Hepatocyte (in vitro differentiated cells): ENCODE measurements at places on chromosomes 7 and 10. TPM values are rescaled to one million over a fixed set of nuclear protein-coding genes. Genes with fewer than 3 reads are reported as not detected.
A peak's percentile ranks its signal among the peaks of the same experiment; 100 is the strongest.

GRCh38 chr10:4809156-4809555 lies 16.9 kb upstream of the AKR1E2 start:
- peak; percentile 10 for DNase-seq

- no peak for DNase-seq
Observed at GRCh38 chr10:89954061-89954460, 252.7 kb downstream of the KIF20B start.

- DNase-seq: peak; percentile 11
Observed at GRCh38 chr10:20891338-20891714, 5.8 kb downstream of the NEBL start.

DNA sequence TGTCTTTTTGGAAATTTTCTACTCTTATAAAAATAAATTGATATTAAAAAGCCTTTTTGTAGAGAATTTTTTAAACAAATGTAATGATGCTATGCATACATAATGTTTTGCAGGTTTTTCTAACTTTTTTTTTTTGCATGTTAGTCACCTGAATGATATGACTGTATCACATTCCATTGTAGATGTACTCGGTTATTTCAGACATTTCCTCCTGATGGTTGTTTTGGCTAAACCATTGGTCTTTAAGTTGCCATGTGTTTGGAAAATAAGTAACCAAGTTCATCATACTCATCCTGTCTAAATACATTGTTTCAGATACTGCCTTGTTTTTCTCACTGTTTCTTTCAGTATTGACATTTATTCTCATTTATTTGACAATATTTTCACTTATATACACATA lies 25.8 kb downstream of the NHLRC2 start:
- no peak for DNase-seq

DNA sequence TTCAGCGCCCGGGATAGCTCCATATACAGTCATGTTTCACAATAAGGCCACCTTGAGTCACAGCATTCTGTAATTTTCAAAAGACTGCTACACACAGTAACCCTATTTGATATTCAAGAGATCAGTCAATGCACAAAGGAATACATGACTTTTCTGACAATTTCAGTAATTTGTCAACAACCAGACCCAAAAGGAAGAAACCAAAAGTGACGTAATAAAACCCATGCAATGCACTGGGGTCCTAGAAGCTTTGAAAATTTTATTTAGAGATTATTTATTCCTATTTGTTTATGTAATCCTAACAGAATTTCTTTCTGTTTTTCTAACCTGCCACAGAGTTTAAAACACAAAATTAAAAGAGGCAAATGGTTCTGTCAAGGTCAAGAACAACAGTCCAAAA lies 421.2 kb downstream of the DPP6 start:
- no peak for DNase-seq

DNA sequence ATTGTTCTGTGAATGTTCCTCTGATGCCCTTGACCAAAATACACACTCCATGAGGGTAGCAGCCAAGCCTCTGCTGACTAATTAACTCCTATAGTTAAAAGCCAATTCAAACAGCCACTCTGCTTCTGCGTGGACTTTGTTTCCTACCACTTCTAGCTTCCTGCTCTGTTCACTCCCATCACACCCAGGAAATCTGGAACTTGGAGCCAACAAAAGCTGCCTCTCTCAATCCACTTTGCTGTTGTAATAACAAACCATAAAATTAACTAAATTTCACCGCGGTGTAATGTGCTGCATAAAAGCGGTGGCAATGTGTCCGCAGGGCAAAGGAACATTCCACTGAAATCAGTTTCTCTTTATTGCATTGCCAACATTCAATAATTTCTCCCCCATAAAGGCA lies 239.5 kb downstream of the PLXNA4 start:
- DNase-seq: peak; percentile 21

GRCh38 chr10:68153473-68154210 lies 44.4 kb downstream of the MYPN start:
- DNase-seq: peak; percentile 85

PCLO gene
- polyA plus RNA-seq: 1.3 and 2.8 TPM in 2 replicates

PON1 gene
- polyA plus RNA-seq: 42.2 and 62.3 TPM in 2 replicates

SRI gene
- 213 and 228 TPM in 2 replicates for polyA plus RNA-seq

GRCh38 chr7:150965273-150965830 lies 12.8 kb downstream of the KCNH2 start:
- no peak for DNase-seq

DNA sequence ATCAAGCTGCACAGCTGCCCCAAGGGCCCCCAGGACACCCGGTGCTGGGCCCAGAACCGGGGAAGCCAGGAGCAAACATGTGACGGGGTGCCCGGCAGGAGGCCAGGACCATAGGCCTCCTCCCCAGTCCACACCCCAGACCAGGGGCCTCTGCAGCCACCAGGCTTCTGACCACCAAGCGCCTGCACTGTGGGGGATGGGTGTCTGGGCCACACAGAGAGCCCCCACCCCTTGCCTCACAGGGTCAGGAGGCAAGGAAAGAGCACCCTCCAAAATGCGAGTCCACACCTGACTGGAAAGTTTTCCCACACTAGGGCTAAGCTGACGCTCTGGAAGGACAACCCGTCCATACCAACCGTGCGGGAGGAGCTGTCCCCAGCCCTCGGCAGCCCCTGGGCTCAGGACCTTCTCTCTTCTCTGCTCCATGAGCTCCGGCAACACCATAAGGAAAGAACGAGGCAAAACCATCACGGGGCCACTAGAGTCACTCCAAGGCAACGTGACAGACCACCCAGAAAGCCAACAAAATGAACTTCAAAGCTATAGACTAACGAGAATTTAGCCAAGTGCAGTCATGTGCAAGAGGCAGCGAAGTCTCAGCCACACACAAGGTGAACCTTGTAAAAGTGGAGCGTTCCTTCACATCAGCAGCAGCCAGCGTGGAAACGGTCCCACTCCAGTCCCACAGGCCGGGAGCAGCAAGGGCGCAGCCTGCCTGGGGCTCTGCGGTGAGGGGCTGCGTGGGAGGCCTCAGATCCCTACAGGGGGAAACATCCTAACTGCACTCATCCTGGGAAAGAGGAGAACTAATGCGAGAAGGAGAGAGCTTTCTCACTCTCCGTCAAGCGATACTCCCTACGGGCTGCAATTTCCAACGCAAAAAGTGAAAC lies 5.1 kb downstream of the STK32C start:
- DNase-seq: no peak

SUGCT gene
- polyA plus RNA-seq: 5.0 and 5.1 TPM in 2 replicates

GRCh38 chr10:96456296-96456840 lies 57.4 kb downstream of the TLL2 start:
- no peak for DNase-seq

DNA sequence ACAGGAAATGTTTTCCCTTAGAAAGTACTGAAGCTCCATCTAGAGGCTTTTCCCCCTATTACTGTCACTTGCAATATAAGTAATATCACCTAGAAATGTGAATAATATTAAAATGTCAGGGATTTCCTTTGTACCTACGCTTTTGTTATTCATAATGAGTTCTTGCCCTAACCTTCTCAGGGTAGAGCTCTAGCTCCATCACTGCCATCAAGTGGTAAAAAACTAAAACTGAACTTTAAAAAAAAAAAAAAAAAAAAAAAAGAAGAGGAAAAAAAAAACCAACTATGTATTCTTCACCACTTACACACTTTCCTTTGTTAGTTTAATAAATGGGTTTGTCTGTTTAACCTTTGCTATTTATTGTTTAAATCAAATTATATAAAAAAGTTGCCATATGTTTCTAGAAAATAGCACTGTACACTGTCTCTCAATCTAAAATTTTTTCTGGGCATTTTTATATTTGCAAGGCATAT lies 49.9 kb downstream of the DNAJC1 start:
- DNase-seq: peak; percentile 37

- DNase-seq: no peak
Observed at GRCh38 chr7:51261117-51261835, 55.3 kb downstream of the COBL start.
